ENCODE measurements at places on chromosomes 6 and 20.

DNA sequence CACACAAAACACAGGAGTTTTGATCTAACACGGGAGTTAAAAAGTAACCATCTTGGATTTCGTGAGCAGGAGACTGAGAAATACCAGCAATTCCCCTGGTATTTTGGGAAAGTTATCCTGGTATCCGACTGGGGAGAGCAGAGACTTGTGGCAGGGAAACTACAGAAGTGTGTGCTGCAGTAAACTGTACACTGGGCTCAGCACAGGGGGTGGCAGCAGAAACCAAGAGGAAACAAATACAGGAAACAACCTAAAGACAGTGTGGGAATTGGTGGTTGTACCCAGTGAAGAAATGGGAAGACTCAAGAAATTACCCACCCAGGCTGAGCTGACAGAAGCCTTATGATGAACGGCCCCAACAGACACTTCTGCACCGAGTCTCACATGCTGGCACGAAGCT lies 109.8 kb downstream of the CHD6 start:
- no peak for DNase-seq
- no peaks in the 10 kb centered on the region for H3K27me3 ChIP-seq
- peaks cover 20% of the 10 kb centered on the region for H3K36me3 ChIP-seq
- H3K4me3 ChIP-seq: no peak overlapping the region
- no peak overlapping the region for H3K27ac ChIP-seq
- peaks cover 13% of the 10 kb centered on the region for H3K4me1 ChIP-seq

- no peak overlapping the region for H3K4me3 ChIP-seq
- DNase-seq: peak; percentile 34
- no peak overlapping the region for H3K27ac ChIP-seq
- no peaks in the 10 kb centered on the region for H3K36me3 ChIP-seq
- peaks cover 12% of the 10 kb centered on the region for H3K27me3 ChIP-seq
These were observed 10.7 kb upstream of the ULBP3 start for GRCh38 chr6:150079604-150080003.

GRCh38 chr6:20217324-20217855 lies 5.1 kb upstream of the MBOAT1 start:
- no peaks in the 10 kb centered on the region for H3K27me3 ChIP-seq
- H3K27ac ChIP-seq: no peak overlapping the region
- no peak overlapping the region for H3K4me3 ChIP-seq

DNA sequence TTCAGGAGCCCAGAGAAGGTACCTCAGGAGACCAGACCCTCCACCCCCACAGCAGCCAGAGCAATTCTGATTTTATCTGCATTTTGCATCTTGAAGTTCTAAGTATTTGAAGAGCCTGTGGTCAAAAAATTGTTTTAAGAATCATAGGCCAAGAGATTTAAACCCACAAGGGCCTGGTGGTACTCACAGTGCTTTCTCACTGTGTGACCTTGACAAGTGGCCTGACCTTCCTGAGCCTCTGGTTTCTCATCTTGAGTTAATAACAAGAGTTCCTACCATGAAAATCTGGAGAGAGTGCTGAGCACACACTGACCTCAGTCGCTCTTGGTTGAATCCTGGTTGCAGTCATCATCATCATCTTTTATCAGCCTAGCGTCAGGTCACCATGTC lies 45.4 kb upstream of the ID1 start:
- no peak overlapping the region for H3K27ac ChIP-seq
- no peaks in the 10 kb centered on the region for H3K27me3 ChIP-seq
- peaks cover 48% of the 10 kb centered on the region for H3K36me3 ChIP-seq
- no peak for DNase-seq
- no peak overlapping the region for H3K4me3 ChIP-seq
- peaks cover 6% of the 10 kb centered on the region for H3K4me1 ChIP-seq

DNA sequence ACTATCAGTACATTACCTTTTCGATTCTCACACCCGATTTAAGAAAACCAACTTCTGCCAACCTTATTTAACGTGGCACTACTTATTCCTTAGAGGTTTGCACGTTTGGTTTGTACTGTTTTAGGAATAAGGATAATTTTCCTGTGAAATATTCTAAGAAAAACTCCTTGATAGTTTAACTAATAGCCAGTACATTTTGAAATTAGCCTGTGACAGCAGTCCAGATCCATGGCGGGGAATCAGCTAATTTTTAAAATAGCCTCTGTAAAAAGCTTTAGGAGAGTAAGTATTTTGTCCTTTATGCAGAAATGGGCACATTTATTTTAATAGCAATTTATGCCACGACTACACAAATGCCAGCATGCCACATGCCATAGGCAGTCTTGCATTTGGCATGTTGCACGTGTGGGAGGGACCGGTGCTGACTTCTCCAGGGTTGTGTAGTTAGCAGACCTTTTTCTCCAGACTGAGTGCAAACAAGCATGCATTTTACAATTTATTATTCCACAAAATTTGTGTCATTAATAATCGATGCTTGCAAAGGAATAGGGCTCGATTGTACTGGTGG lies 6.2 kb downstream of the FOXC1 start:
- no peak overlapping the region for H3K27ac ChIP-seq
- peaks cover 61% of the 10 kb centered on the region for H3K27me3 ChIP-seq
- H3K4me3 ChIP-seq: no peak overlapping the region
- H3K36me3 ChIP-seq: peaks cover 9% of the 10 kb centered on the region
- DNase-seq: no peak
- peaks cover 11% of the 10 kb centered on the region for H3K4me1 ChIP-seq

DNA sequence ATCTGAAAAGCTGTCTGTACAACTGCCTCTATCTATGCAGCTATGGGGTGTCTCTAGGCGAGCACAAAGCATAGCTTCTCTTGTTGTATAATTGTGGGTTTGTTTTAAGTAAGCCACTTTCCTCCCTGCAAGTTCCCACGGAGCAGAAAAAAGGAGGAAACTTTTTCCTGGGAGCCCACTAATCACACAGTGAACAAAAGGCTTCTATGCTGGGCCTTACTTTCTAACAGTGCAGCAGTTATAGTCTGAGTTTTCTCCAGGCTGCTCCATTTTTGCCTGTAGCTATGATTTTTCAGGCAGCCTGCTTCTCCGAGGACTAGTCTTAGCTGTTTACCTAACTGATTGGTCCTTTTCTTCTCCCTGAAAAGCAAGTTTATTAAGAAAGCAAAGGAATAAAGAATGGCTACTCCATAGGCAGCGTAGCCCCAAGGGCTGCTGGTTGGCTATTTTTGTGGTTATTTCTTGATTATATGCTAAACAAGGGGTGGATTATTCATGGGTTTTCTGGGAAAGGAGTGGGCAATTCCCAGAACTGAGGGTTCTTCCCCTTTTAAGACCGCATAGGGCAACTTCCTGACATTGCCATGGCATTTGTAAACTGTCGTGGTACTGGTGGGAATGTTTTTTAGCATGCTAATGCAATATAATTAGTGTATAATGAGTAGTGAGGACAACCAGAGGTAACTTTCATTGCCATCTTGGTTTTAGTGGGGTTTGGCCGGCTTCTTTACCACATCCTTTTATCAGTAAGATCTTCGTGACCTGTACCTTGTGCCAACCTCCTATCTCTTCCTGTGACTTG lies 84.3 kb downstream of the OPRM1 start:
- H3K36me3 ChIP-seq: no peaks in the 10 kb centered on the region
- no peak overlapping the region for H3K27ac ChIP-seq
- peaks cover 38% of the 10 kb centered on the region for H3K27me3 ChIP-seq
- no peak for DNase-seq

DNA sequence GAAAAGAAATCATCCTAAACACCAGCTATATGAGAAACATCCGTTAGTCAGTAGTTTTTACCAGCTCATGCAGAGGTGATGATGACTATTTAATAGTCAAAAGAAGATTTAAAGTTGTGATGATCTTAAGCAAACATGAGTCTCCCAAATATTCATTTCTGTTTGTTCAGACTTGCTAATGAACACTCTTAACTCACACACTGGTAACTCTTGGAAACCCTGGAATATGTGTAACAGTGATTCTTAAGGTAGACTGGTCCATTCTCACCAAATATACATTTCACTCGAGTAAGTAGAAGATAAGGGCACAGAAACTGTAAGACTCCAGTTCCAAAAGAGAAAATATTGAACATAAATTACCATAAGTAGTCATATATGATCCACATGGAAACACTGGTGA lies 29.1 kb downstream of the RSPO3 start:
- H3K4me1 ChIP-seq: no peaks in the 10 kb centered on the region
- DNase-seq: no peak
- H3K4me3 ChIP-seq: no peak overlapping the region
- no peak overlapping the region for H3K27ac ChIP-seq
- H3K27me3 ChIP-seq: peaks cover 35% of the 10 kb centered on the region

Measured in effector memory CD8-positive, alpha-beta T cell (primary cell).